Cortex of kidney (tissue), 1 donor: ENCODE measurements at places on chromosomes 1 and 21.

DNA sequence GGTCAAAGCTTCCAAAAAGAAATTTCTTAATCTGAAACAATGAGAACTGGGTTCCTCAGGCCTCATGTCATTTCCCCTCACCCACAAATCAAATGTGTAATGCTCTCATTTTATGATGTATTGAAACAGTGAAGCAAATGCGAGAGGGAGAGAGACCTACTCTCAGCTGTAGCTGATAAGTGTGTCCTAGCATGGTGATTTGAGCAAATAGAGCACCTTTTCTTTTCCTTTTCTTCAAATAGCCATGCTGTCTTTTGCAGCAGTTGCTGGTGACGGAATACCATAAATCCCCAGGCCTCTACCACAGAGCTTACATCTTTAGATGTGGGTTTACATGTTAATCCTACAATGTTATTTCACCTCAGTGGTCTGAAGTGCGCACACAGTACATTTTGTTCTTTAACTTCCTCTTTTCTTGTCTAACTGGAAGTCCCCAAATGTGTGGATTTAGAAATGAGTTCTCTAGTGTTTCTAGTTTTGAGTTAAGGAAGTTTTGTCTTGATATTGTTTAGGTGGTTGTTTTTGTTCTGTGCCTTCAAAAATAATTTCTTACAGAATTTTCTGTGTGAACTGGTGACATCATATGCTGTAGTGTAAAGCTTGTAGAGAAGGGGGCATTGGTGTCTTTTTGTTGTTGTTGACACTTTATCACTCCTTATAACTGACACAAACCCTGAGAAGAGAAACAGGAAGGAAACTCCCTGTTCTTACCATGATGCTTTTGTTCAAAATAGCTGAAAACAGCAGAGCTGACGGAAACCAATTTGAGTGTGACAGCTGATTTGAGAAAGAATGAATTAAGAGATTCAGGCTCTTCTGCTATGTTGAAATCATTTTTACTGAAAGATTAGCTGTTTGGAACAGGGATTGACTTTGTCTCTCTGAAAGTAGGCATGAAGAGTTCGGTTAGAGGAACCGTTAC, 12.2 kb downstream of the SMAP2 start:
- no peak for DNase-seq

GRCh38 chr1:161915051-161915503, 108.6 kb downstream of the OLFML2B start:
- DNase-seq = no peak

DNA sequence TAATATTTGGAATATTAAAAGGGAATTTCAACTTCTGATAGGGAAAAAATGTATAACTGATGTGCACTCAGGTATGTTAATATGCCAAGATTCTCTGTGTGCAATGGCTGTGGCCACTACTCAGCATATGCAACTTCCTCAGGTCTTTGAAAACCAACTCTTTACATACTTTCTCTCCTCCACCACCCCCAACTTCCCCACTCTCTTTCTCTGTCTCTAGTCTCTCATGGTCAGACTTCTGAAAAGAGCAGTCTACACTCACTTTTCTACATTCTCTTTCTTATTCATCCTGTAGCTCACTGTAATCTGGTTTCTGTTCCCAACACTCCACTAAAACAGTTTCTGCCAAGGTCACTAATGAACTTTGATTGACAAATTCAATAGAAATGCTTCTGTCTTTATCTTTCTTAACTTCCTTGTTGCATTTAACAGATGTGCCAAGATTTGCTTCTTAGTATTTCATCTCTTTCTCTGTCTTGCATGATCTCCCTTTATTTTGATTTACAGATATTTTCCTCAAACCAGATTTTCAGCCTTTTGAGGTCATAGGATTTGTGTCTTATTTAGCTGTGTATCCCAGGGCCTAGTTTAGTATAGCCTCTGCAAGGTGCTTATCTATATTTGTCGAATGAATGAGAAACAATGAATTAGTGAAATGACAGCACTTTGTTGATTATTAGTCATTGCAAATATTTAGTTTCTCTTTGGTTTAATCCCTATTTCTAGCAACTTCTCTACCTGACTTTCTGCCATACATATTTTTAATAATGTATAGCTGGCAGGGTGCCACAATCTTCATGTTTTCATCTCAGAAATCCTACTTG, 168.9 kb downstream of the LMO4 start:
- no peak for DNase-seq

- DNase-seq = no peak
Observed at GRCh38 chr1:234372011-234372757, 1.1 kb upstream of the COA6 start.

- no peak for DNase-seq
Observed at GRCh38 chr1:197838836-197839235, 63.6 kb upstream of the DENND1B start.

DNA sequence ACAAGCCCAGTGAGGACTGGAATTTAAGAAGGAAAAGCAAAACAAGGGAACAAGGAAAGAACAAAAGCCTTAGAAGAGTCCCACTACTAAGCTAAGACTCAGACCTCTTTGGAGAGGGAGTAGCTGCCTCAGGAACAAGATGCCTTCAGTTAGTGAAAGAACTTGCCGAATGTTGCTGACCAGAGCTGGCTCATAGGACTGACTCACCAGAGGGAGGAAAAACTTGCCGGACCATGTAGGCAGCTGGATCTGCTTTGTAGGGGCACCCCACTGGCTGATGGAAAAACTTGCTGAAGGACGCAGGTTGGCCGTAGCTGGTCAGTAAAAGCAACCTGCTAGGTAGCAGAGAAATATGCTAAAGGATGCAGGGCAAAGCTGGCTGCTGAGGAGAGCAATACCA, 15.3 kb upstream of the ZSWIM5 start:
- no peak for DNase-seq

DNA sequence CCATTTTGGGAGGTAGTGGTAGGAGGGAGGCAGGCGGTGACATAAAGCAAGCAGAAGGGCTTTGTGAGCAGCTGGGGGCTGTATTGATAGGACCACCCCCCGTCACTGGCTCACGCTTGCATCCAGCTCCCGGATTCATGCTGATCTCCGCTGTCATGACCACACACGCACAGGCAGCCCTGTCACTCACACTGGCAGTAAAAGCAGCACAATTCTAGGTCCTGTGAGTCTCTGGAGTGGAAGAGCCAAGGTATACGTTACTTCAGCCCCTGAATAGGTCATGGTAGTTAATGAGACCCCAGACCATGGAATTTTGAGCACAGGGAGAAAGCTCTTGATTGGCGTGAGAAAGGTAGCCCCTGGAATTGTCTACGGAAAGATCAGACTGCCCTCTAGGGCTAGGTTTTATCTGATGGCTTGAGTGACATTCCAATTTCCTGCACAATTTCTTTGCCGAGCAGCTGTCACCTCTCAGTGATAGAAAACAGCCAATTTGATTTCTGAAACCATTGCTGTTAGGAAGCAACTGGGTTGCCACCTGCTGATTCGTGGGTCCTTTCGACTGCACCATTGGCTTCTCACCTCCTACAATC, 5.4 kb downstream of the OR2B11 start:
- DNase-seq = no peak

GRCh38 chr1:55015731-55016620, 17.2 kb downstream of the BSND start:
- no peak for DNase-seq

GRCh38 chr1:201930137-201930536, 16.2 kb downstream of the LMOD1 start:
- DNase-seq = no peak

- DNase-seq = no peak
Observed at GRCh38 chr1:154474802-154475201, 27.2 kb upstream of the TDRD10 start.

DNA sequence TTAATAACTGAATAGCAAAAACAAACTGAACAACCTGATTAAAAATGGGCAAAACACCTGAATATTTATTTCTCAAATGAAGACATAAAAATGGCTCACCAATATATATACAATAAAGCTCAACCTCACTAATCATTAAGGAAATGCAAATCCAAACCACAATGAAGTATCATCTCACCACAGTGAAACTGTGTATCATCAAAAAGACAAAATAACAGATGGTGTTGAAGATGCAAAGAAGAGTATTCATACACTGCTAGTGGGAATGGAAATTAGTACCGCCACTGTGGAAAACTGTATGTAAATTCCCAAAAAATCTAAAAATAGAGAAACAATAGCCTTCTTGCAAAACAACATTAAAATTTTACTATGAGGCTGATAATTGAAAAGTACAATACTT, 1660.1 kb upstream of the B3GALT2 start:
- no peak for DNase-seq

- no peak for DNase-seq
Observed at GRCh38 chr1:180961622-180962021, 48.9 kb downstream of the KIAA1614 start.

DNA sequence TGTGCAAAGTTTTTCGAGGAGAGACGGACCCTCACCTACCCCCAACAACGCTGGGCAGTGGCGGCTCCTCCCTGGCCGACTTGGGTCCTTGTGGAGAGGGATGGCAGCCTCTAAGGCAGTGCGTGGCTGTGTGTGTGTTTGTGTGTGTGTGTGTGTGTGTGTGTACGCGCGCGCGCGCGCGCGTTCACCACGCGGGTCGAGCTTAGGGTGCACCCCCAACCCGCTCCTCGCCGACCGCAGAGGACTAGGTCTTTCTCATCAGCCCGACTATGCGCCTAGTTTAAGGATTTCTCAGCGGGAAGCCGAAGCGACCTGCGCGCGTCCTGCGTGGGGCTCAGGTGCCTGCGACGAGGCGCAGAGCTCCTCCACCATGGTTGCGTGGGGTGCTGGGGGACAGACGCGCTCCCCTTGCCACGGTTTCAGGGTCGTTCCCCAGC, 940 bp downstream of the SOX13 start:
- no peak for DNase-seq

GRCh38 chr1:13597166-13597565, 13.5 kb downstream of the PDPN start:
- no peak for DNase-seq

- DNase-seq = no peak
Observed at GRCh38 chr1:30083800-30084464, 639.5 kb downstream of the MATN1 start.

DNA sequence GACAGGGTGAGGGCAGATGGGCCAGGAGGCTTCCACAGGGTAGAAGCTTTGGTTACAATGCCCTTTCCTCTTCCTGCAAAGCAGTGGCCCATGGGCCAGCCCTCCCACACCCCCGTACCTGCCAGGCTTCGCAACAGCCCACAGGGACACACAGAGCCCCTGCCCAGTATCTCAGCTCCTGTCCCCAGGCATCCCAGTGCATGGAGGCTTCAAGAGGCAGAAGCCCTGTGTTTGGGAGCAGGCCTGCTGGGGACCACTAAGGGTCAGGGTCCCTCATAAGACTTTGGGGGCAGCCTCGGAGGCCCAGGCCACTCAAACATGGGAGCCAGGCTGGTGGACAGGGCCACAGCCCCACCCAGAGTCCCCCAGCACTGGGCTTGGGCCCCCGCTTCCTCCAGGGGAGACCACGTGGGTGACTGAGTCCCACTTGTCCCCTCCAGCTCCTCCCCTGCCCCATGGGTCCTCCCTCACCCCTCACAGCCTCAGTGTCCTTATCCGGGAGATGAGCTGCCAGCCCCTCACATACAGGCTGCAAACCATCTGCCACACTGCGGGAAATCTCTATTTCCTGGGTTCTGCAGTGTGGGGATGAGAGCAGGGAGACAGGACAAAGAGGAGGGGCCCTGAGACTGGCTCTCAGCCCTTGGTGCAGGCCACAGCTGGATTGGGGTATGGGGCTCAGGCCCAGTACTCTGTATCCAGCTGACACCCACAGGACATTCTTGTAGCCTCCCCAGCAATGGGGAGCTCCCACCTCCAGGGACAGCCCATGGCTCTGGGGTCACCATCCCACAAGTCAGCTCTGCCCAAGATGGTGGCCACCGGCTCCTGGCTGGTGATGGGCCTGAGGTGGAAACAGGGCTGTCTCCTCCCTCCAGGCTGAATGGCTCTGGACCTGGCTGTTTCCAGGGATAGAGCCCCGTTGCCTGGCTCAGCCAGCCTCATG, 50.7 kb downstream of the WNT9A start:
- DNase-seq = no peak

- DNase-seq = no peak
Observed at GRCh38 chr1:243841507-243841906, 8.5 kb downstream of the AKT3 start.

DNA sequence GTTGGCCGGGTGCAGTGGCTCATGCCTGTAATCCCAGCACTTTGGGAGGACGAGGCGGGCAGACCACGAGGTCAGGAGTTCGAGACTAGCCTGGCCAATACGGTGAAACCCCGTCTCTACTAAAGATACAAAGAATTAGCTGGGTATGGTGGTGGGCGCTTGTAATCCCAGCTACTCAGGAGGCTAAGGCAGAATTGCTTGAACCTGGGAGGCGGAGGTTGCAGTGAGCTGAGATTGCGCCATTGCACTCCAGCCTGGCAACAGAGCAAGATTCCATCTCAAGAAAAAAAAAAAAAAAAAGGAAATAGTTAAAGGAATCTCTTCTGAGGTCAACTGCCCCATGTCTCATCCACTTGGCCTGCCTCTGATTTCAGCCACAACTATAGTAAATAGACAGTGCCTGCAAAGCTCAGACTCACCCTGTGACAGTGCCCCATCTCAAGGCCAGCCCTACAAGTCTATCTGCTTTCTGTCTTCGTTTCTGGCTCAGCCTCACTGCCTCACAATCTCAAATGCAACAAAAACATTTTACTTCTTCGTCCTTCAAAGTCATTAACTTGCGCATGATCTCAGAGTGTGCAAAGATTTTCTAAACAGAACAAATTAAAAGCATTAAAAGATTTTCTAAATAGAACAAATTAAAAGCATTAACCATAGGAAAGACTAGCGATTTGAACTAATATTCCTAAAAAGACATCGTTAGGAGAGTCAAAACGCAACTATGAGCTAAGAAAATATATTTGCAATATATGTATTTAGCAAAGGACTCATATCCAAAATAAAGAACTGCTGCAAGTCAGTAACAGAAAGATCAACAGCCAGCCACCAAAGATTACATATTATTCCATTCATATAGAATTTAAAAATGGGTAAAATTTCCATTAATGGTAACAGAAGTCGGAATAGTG, 65.0 kb upstream of the PRDX6 start:
- DNase-seq = no peak

DNA sequence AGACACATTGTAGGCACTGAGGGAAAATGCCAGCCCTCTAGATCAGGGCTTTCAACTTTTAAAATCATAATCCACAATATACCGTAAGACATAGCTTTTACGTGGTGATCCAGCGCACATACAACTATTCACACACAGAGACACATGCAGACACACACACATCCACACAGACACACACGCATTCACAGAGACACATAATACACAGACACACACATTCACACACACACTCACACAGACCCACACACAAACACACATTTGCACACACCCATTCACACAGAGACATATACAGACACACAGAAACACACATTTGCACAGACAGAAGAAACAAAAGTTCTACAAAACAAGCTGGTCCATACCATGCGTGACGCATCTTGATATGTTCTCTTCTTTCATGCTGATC, 244.5 kb downstream of the RHOU start:
- DNase-seq = no peak

GRCh38 chr1:12565094-12565965, 52.7 kb downstream of the DHRS3 start:
- DNase-seq = no peak

DNA sequence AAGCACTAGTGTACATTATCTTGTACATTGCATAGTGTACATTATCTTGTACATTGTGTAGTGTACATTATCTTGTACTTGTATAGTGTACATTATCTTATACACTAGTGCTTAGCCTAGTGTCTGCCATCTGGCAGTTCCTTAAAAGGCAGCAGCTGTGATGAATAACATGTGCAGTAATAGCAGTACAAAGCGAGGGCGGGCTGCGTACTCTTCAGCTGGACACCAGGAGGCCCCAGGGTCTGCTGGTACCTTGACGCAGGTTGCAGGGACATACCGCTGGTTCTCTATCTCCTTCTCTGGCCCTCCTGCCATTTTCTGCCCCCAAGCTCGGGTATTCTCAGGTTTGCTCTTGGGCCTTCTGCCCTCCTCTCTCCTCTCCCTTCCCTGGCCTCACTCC, 149.6 kb downstream of the SEC16B start:
- no peak for DNase-seq
